ENCODE measurements at places on chromosomes 5 and 9. TPM values are rescaled to one million over a fixed set of nuclear protein-coding genes. Genes with fewer than 3 reads are reported as not detected.

Gene STKLD1
- polyA plus RNA-seq = 4.4 TPM

Gene WNK2
- 28.5 TPM for polyA plus RNA-seq

Gene CDC20B
- polyA plus RNA-seq = 0.62 TPM

Gene GGTA1
- 5.2 TPM for polyA plus RNA-seq

GRCh38 chr5:97489010-97489840 is 306.2 kb upstream of the RIOK2 start:
- DNase-seq = no peak

GRCh38 chr9:2907411-2907810 is 63.5 kb upstream of the PUM3 start:
- DNase-seq = no peak

GRCh38 chr5:154221371-154221896 is 30.9 kb downstream of the GALNT10 start:
- DNase-seq = peak; percentile 14

All from left kidney (tissue), 8 donors.